ENCODE measurements at places on chromosomes 3 and 15.

- H3K4me3 ChIP-seq, result no peak overlapping the region
- no peaks in the 10 kb centered on the region for H3K27me3 ChIP-seq
- H3K36me3 ChIP-seq, result no peaks in the 10 kb centered on the region
- no peak for DNase-seq
These were observed 517.1 kb downstream of the EPHA3 start for GRCh38 chr3:89624494-89624893.

DNA sequence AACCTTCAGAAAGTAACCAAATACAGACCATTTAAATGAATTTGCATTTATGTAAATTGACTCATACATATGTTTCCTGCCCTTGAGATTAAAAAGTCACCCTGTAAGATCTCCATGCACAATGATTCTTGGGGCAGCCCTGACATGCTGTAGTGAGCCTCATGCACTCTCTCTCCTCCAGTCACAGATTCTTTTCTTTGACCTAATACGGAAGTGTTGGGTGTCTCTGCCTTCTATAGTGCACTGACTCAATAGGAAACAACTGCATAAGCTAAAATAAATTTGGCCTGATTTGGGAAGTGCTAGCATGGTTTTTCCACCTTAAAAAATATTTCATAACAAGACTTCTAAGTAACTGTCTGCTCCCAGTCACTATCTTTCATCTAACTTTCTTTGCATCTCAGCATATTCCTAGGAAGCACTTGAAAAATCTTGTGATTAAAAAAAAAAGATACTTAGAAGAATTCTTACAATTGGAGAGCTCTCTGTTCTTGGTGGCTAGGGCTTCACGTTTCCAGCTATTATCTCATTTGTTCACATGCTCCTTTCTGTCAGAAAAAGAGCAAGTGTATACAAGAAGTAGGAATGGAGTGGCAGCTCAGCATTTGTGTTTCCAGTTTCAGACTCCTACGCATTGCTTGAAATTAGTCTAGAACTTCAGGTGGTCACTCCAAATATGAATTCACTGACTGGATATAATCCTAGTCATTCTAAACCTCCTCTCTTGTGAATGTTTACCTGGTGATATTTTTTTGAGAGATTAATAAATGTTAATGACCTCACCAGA lies 207.9 kb upstream of the COL8A1 start:
- no peak for DNase-seq
- no peaks in the 10 kb centered on the region for H3K36me3 ChIP-seq
- no peaks in the 10 kb centered on the region for H3K27me3 ChIP-seq
- H3K27ac ChIP-seq, result no peak overlapping the region
- H3K4me3 ChIP-seq, result no peak overlapping the region

DNA sequence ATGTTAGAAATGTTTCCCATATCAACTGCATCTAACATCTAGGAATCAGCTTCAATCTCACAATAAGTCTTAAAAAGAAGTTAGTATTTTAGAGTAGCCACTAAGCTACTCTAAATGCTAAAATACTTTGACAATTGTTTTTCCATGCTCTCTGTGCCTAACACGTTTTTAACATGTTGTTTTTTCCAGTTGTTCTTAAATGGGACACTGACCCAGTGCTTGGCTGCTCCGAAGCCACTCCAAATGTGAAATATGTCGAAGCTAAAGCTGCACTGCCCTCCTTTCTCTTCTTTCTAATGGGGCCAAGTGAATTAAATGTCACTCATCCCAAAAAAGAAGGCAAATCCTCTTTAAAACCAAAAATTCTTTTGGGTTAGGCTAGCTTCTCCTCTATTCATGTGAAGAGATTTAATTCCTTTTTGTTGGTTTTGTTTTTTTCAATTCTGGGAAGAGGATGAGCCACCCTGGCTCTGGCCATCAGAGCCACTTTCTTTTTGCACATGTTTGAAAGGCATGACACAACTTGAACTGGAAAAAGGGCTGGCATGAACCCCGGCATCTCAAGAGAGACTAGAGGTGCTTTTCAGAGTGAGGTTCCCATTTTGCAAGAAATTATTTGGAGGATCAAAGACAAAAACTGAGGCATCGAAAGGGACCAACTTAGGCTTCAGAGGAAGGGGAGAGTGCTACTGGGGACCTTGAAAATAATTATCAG lies 73.7 kb downstream of the WWTR1 start:
- H3K4me3 ChIP-seq, result no peak overlapping the region
- peaks cover 27% of the 10 kb centered on the region for H3K27me3 ChIP-seq
- peaks cover 3% of the 10 kb centered on the region for H3K4me1 ChIP-seq
- H3K36me3 ChIP-seq, result no peaks in the 10 kb centered on the region

DNA sequence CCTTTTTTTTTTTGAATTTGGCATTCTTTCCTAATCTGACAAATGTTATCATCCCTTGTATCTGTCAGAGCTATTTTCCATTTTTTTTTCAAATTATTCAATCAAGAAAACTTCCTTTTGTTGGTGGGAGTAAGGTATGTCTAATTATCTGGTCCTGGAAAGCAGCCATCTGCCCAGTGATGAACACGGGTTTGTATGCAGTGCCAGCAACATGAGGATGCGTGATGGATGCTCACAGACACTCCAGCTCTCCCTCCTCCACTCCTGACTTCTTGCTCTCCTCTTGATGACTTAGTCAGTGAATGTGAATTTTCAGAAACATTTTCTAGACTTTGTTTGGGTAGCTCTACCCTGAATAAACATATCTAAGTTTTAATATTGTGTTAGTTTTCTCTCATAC lies 79.2 kb downstream of the IL1RAP start:
- H3K4me1 ChIP-seq, result peaks cover 9% of the 10 kb centered on the region
- H3K27ac ChIP-seq, result no peak overlapping the region
- H3K27me3 ChIP-seq, result no peaks in the 10 kb centered on the region
- DNase-seq, result no peak
- H3K36me3 ChIP-seq, result no peaks in the 10 kb centered on the region
- no peak overlapping the region for H3K4me3 ChIP-seq

DNA sequence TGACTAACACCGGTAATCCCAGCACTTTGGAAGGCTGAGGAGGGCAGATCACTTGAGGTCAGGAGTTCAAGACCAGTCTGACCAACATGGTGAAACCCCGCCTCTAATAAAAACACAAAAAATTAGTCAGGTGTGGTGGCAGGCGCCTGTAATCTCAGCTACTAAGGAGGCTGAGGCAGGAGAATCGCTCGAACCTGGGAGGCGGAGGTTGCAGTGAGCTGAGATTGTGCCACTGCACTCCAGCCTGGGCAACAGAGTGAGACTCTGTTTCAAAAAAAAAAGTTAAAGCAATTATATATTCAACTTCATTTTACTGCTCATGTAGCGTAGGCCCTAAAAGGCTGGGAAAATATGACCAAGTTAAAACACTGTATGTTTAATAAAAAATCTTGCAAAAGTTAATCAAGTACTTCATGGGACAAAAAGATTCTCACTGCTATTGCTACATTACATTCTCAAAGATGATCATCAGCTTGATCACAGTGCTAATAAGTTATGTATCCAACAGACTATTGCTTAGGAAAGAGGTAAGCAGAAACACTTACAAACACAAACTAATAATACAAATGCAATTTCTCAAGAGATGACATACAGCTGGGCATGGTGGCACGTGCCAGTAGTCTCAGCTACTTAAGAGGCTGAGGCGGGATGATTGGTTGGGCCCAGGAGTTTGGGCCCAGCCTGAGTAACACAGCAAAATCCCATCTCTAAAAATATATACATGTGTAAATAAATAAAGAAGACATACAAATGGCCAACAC lies 2.7 kb downstream of the COPS2 start:
- peaks cover 40% of the 10 kb centered on the region for H3K4me1 ChIP-seq
- DNase-seq, result no peak
- H3K36me3 ChIP-seq, result peaks cover 4% of the 10 kb centered on the region
- H3K4me3 ChIP-seq, result no peak overlapping the region
- H3K27me3 ChIP-seq, result no peaks in the 10 kb centered on the region

GRCh38 chr3:63753567-63753966 lies 65.5 kb upstream of the C3orf49 start:
- H3K36me3 ChIP-seq, result no peaks in the 10 kb centered on the region
- H3K27me3 ChIP-seq, result no peaks in the 10 kb centered on the region
- H3K27ac ChIP-seq, result no peak overlapping the region
- DNase-seq, result no peak
- H3K4me1 ChIP-seq, result no peaks in the 10 kb centered on the region
- H3K4me3 ChIP-seq, result no peak overlapping the region

DNA sequence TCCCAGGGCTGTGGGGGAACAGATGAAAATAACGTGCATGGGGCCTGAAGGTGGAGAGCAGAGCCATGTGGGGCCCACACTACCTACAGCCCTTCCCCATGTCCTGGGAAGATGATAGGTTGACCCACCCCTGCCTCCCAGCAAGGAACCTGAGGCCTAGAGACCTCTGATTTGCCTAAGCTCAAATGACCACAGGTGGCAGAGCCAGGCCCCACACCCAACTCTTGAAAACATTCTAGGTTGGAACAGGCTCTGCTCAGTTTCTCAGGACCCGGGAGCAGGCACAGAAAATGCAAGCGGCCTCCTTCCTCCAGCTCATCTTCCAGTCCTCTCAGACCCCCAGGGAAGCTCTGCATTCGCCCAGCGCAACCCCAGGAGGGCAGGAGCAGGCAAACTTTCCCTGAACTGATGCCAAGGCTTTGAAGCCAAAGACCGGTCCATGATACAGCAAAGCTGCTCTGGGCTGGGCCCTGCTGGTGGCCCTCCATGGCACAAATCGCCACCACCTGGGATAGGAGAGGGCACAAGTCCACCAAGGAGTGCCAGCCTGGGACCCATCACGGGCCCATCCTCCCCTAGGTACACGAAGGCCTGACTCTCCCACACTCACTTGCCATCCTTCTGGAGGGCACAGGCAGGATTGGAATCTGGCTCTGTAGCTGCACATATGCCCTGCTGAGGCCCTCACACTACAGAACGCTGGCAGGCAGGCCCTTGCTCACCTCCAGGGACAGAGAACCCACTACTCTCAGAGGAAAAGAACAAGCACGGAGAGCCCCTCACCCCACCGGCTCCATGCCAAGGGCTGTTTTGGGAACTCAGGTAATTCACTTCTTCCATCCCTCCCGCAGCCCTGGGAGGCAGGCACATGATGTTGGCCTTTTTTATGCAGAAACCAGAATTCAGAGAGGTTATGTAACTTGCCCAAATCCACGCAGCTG lies 51.0 kb upstream of the FURIN start:
- peak overlapping the region; percentile 94 for H3K27ac ChIP-seq
- no peak for DNase-seq
- H3K27me3 ChIP-seq, result no peaks in the 10 kb centered on the region
- H3K4me1 ChIP-seq, result peaks cover 34% of the 10 kb centered on the region
- H3K4me3 ChIP-seq, result peak overlapping the region; percentile 25

GRCh38 chr15:67691450-67691849 lies 133.9 kb upstream of the SKOR1 start:
- H3K27ac ChIP-seq, result no peak overlapping the region
- no peak for DNase-seq
- H3K4me1 ChIP-seq, result no peaks in the 10 kb centered on the region

DNA sequence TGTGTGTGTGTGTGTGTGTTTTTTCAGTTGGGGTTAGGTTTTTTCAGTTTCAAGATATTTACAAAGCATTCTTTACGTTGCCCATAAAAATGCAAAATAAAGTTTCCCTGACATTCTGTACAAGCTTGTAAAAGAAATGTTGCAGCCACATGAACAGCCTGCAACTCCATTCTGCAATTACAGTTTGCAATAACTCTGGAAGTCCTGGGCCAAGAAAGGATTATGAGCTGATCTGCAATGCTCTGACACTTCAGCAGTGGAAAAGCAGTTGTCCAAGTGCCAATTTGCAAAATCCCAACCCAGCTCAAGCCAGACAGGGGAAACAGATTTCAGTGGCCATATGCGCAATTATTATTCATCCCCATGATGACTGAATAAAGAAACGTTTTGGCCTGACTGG lies 322.1 kb downstream of the MEX3B start:
- H3K27me3 ChIP-seq, result peaks cover 30% of the 10 kb centered on the region
- no peak for DNase-seq
- H3K27ac ChIP-seq, result no peak overlapping the region
- no peaks in the 10 kb centered on the region for H3K36me3 ChIP-seq
- H3K4me3 ChIP-seq, result no peak overlapping the region

- peaks cover 27% of the 10 kb centered on the region for H3K27me3 ChIP-seq
- H3K36me3 ChIP-seq, result no peaks in the 10 kb centered on the region
- DNase-seq, result no peak
- H3K27ac ChIP-seq, result no peak overlapping the region
These were observed 409.0 kb downstream of the VPS13C start for GRCh38 chr15:61651267-61651666.

- H3K36me3 ChIP-seq, result no peaks in the 10 kb centered on the region
- peak overlapping the region; percentile 94 for H3K4me3 ChIP-seq
- H3K4me1 ChIP-seq, result peaks cover 34% of the 10 kb centered on the region
- H3K27ac ChIP-seq, result peak overlapping the region; percentile 93
- H3K27me3 ChIP-seq, result no peaks in the 10 kb centered on the region
These were observed 755 bp downstream of the PDE8A start for GRCh38 chr15:84982301-84982920.

GRCh38 chr3:158731486-158731885 lies 771 bp downstream of the RARRES1 start:
- no peaks in the 10 kb centered on the region for H3K27me3 ChIP-seq
- no peak overlapping the region for H3K27ac ChIP-seq
- peak overlapping the region; percentile 77 for H3K4me3 ChIP-seq
- DNase-seq, result no peak
- no peaks in the 10 kb centered on the region for H3K36me3 ChIP-seq
- H3K4me1 ChIP-seq, result peaks cover 7% of the 10 kb centered on the region

GRCh38 chr3:134394380-134394779 lies 20.1 kb upstream of the AMOTL2 start:
- H3K27ac ChIP-seq, result no peak overlapping the region
- peaks cover 76% of the 10 kb centered on the region for H3K27me3 ChIP-seq
- H3K4me3 ChIP-seq, result no peak overlapping the region
- peaks cover 5% of the 10 kb centered on the region for H3K36me3 ChIP-seq
- DNase-seq, result no peak

GRCh38 chr15:40437752-40438687 lies 2.7 kb upstream of the BAHD1 start:
- DNase-seq, result no peak
- H3K27me3 ChIP-seq, result peaks cover 18% of the 10 kb centered on the region
- H3K4me1 ChIP-seq, result peaks cover 38% of the 10 kb centered on the region
- H3K36me3 ChIP-seq, result no peaks in the 10 kb centered on the region
- no peak overlapping the region for H3K27ac ChIP-seq

- H3K27me3 ChIP-seq, result no peaks in the 10 kb centered on the region
- peaks cover 6% of the 10 kb centered on the region for H3K36me3 ChIP-seq
- no peak for DNase-seq
- H3K27ac ChIP-seq, result no peak overlapping the region
- H3K4me1 ChIP-seq, result peaks cover 13% of the 10 kb centered on the region
- peak overlapping the region; percentile 19 for H3K4me3 ChIP-seq
These were observed 17.6 kb downstream of the CTSH start for GRCh38 chr15:78927077-78927790.

DNA sequence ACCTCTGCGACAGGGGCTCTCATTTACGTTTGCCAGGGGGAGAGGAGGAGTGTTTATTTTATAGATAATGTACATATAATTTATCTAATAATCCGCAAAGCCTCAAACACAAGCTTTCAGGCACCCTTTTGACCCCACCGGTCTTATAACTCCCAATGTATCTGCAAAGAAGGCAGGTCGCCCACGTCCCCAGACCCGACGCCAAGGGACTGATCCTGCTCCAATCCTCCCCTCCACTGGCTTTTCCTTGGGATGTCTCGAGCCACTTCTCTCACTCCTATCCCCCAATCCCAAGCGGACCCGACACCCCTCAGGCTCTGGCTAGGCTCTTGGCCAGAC lies 452 bp downstream of the DCP1A start:
- no peaks in the 10 kb centered on the region for H3K27me3 ChIP-seq
- peak overlapping the region; percentile 97 for H3K4me3 ChIP-seq

- H3K4me1 ChIP-seq, result no peaks in the 10 kb centered on the region
- H3K36me3 ChIP-seq, result no peaks in the 10 kb centered on the region
- DNase-seq, result no peak
- no peaks in the 10 kb centered on the region for H3K27me3 ChIP-seq
- no peak overlapping the region for H3K4me3 ChIP-seq
These were observed 79.7 kb upstream of the SNRK start for GRCh38 chr3:43206632-43207031.
